ENCODE measurements at places on chromosomes 12 and 14. TPM values are rescaled to one million over a fixed set of nuclear protein-coding genes. Genes with fewer than 3 reads are reported as not detected.

- DNase-seq, result no peak
Measured at GRCh38 chr12:51663390-51663789, 72.4 kb downstream of the SCN8A start.

GRCh38 chr12:128554546-128555304, 269.0 kb downstream of the SLC15A4 start:
- DNase-seq, result no peak

DNA sequence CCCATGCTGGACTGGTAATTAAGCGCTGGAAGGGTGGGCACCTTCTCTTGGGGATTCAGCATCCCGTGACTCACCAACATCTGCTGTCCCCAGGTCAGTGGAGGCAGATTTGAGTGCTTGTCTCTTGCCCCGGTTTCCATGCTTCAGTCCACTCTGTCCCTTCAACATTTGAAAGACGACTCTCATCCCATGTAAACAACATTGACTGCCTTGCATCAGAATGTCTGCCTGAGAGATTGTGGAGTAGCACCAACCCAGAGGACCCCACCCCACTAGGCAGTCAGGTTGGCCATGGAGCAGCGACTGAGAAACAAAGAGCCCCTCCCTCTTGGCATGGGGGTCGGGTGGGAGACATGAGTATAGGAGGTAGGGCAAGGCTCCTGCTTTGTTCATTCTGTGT, 4.9 kb upstream of the STAC3 start:
- DNase-seq, result no peak

DNA sequence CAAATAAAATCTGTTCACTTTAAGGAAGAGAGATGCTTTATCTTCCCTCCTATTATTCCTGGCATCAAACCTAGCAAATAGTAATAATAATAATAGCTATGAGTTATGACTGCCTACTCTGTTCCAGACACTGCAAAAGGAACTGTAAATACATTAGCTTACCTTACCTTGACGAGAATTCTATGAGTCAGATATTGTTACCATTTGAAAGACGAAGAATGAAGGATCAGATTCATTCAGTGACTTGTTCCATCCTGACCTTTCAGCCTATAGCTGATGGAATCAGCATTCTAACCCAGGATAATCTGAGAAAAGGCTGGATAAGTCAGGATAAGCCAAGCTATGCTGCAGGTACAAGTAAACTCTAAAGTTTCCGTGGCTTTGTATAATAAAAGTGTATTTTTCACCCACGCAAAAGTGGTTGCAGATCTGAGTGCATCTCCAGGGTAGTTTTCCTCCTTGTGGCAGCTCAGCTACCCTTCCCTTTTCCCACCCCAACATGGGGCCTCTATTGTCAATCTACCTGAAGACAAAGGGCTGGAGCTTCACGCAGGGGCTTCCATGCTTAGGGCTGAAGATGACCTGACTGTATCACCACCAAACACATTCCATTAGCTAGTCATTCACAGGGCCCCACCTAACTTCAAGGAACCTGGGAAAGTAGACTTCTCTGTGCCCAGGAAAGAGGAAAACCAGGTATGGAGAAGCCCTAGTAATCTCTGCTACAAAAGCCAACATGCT, 57.2 kb upstream of the CCND2 start:
- no peak for DNase-seq

Gene SERPINA10
- total RNA-seq, result not detected

Gene KRT4
- 0.29 TPM for total RNA-seq

Gene GARIN6
- not detected for total RNA-seq

Gene B4GALNT3
- not detected for total RNA-seq

Gene MYO1H
- not detected for total RNA-seq

Gene METTL25
- total RNA-seq, result 6.1 TPM

Gene SPIC
- total RNA-seq, result not detected

Gene HOXC12
- total RNA-seq, result not detected

Measured in HFFc6 (cell line).